ENCODE measurements at places on chromosomes 7 and 10.

GRCh38 chr10:124799211-124799610, 2.4 kb upstream of the ABRAXAS2 start:
- no peak for DNase-seq

- no peak for DNase-seq
Observed at GRCh38 chr7:91383053-91383904, 119.0 kb downstream of the FZD1 start.

GRCh38 chr10:101258179-101258885, 29.1 kb upstream of the LBX1 start:
- DNase-seq, result no peak

DNA sequence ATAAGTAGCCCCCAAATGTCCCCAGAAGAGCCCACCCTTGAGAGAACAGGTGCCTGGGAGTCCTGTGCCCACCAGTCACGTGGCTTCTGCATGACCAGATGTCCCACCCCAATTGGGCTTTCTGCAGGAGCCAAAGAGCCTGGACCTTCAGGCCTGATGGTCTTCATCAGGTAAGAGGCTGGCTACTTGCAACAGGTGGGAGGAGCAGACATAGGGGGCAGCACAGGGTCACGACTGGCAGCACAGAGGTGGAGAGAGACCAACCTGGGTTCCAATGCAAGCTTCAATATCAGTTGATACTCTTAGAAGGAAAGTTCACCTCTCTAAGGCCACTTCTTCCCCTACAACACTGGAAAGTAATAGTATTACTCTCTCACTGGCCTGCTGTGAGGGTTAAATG, 288.0 kb downstream of the ELMO1 start:
- DNase-seq, result no peak

DNA sequence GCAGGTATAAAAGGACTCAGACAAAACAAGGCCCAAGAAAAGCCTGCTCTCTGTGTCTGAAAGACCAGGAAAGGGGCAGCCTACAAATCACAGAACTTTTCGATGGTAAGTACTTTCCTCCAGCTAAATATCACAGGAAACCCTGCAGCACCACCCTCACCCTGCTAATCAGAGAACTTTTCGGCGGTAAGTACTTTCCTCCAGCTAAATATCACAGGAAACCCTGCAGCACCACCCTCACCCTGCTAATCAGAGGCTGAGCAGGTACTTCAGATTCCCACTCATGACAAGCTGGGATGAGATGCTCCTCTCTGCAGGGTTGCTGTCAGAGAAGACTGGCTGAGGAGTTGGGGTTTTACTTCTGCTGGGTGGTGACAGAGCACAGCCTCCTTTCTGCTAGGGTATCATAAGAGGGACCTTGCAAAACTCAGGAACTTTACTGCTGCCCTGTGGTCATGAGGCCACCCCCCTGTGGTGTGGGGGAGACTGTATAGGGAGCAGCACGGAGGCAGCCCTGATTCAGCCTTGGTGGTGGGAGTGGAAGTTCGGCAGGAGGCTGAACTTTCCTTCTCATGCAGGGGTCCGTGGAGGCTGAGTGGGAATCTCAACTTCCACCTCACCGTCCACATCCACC, 7.2 kb downstream of the WDR37 start:
- DNase-seq, result no peak

GRCh38 chr10:131970946-131971345, 10.8 kb downstream of the BNIP3 start:
- no peak for DNase-seq

GRCh38 chr10:104650072-104650471, 9.0 kb downstream of the SORCS3 start:
- DNase-seq, result no peak

GRCh38 chr10:74921744-74922143, 95.3 kb downstream of the KAT6B start:
- DNase-seq, result no peak

DNA sequence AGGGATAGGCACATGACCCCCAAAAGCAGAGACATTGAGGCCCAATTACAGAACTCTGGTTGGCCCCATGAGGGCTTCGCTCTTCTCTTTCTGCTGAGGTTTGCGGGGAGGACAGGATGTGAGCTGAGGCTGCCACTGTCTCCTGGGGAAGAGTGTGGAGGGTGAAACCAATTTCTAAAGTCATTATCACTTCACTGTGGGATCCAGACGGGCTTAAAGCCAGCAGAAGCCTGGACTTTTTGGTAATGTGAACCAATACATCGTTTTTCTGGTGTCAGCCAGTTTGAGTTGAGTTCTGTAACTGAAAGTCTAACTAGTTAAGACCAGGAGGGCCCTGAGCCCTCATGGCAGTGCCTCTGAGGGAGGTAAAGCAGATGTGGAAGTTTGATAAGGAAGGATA, 163.0 kb downstream of the MYOF start:
- no peak for DNase-seq

- no peak for DNase-seq
Observed at GRCh38 chr10:26844396-26844975, 16.3 kb downstream of the ABI1 start.

GRCh38 chr10:125259651-125260050, 99.3 kb upstream of the CTBP2 start:
- DNase-seq, result no peak

DNA sequence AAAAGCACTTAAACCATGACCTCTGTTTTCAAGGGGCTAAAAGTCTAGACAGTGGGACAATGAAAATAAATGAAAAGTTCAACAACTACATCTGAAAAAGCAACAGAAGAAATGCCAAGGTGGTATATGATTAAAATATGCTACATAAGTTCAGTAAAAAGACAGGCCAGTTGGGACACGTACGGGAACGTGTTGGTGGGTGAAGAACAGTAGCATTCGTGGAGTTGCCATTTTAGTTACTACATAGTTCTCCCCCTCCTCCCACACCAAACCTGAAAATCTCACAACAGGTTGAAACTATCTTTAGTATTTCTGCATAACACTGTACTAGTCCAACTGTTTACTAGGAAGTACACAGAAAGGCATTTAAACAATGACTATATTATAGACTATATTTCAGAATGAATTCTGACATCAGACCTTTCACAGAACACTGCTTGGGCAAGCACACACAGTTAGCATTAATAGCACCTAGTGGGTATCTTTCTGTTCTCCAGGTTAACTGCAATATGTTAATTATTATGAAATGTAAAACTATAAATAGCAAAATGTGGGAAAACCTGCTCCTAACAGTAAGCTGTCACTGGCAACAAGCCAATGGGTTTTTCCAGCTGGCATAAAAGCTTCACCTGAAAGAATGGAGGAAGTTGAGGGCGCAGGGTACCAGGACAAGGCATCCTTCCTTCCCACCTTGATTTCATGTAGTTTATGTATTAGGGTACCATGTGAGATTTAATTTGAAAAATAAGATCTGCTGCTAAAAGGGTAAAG, 135.0 kb downstream of the STRA8 start:
- no peak for DNase-seq

DNA sequence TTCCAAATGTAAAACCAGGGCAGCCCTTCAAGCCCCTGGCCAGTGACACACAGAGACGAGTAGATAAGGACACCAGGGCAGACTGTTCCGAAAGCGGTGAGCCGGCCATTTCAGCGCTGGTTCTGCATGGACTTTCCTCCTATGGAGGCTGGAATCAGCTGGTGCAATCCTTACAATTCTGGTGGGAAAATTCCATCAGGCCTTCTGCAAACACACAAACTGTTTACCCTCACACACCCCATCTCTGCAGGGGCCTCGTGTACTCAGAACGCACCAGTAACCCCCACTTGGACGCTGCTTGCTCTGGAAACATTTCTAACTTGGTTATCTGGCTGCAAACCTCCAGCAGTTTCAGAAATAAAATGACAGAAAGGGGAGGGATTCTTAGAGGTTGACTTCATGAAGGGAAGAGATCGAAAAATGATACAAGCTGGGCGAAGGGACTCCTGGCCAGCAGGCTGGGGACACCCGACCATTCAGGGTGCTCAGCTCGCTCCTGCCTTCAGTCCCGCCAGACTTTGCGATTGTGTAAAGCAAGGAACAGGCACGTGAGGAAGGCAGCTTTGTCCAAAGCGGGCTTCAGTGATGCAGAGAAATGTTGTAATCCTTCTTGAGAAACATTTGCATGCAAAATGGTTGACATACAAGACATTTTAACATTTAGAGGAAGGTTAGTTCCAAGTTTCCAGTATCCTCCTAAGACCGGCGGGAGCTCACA, 19.7 kb upstream of the SHH start:
- DNase-seq, result no peak

DNA sequence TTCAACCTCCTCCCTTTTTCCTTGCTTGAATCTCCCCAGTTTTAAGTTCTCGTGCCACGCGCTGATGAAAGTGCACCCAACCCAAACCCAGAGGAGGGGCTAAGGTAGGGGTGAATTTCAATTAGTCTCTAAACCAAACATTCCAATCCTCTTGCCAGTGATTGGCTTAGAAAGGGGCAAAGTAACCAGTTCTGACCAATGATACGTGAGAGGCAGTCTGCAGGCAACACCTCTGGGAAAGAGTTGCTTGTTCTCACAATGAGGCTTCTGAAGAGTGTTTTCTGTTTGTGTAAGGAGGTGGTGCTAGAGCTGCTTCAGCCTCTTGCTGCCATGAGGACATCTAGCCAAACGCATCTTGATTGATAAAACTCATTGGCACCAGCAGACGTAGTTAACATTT, 21.8 kb downstream of the SLC35G1 start:
- no peak for DNase-seq

DNA sequence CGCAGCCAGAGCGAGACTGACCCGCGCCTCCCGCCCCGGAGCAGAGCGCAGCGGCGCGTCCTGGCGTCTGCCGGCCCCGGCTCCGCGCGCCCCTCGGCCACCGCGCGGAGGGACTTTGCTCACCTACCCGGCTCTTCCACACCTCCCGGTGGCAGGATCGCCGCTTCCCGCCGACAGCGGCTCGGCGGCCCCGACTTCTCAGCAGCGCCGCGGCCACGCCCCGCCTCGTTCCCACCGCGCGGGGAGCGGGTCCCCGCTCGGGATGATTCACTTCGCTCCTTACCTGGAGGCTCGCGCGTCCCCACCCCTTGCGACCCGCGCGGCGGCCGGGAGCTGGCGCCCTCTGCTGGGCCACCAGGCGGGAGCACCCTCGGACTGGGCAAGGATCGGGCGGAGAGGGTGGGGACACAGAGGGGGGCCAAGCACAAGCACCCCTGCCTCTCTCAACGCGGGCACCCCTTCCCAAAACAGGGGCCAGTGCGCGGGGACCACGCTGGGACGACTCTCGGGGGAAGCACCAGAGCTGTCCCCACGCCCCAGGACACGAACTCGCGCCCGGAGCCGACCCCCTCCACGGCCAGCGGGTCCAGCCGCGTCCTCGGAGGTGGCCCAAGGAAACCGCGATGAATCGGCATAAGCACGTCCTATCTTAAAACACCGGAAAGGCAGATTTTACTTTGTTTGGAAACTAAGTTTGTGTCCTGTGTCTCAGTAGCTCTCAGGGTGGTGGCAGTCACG, 101.0 kb upstream of the SVIL start:
- peak; percentile 58 for DNase-seq

- no peak for DNase-seq
Observed at GRCh38 chr10:87054373-87055295, 34.5 kb downstream of the FAM25A start.

DNA sequence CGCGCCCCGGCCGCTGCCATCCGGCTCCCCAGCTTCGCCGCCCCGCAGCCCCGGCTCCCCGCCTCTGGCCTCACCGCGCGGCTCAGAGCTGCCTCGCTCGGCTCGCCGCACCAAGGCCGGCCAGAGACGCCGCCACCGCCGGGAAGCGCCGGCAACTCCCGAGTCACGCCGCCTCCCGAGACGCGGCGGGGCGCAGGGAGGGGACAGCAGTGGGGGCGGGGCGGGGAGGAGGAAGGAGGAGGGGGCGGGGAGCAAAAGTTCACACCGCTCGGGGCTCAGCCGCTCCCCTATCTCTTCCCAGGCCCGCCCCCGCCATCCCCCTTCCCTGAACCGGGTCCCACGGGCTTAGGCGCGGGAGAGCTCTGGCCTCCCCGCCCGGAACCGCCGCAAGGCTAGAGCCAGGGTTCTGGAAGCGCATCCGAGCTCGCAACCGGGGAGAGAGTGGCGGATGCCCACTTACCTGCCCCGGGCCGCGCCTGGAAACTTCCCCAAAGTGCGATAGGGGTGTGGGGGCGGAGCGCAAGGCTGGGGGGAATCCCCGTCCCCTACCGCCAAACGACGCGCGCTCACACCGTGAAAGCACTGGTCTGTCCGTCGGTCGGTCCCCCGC, 1.0 kb downstream of the CHST15 start:
- no peak for DNase-seq

Data from activated naive CD4-positive, alpha-beta T cell (primary cell).